ENCODE measurements at places on chromosomes 1 and 21.
A peak's percentile ranks its signal among the peaks of the same experiment; 100 is the strongest.

- H3K4me1 ChIP-seq, result peaks cover 56% of the 10 kb centered on the region
- no peaks in the 10 kb centered on the region for H3K27me3 ChIP-seq
- peak; percentile 28 for DNase-seq
- H3K27ac ChIP-seq, result peak overlapping the region; percentile 59
- H3K4me3 ChIP-seq, result no peak overlapping the region
- H3K36me3 ChIP-seq, result no peaks in the 10 kb centered on the region
Observed at GRCh38 chr1:223244366-223245103, 101.5 kb upstream of the TLR5 start.

DNA sequence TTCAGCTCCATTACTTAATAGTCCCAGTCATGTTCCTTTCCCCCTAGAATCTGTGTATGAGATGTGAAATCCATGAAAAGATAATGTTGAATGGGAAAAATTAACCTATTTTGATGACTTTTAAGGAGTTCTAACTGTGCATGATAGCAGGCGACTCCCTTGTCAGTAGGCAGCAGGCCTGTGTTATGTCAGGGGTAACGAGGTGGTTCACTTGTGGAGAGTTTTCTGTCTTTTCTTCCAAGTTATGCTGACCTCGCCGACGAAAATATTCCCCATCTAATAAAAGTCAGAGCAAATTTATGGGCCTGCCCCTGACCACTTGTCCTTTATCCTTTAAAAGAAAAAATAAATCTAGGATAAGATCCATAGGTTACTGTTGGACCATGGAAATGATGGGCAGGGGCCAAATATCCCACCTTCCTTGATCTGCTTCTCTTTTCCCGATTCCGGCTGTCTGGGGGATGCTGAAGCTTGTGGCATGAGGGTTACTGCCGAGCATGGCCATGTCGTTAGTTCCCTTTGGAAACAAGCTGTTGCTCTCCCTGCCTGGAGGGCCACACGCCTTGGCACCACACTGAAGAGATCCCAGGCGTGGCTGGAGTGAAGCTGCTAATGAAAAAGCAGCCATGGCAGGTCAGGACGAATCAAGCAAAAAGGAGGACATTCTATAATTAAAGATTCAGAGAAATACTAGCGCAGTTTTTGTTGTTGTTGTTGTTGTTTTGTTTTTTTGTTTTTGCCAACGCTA lies 93.8 kb downstream of the ROR1 start:
- H3K27me3 ChIP-seq, result no peaks in the 10 kb centered on the region
- H3K4me1 ChIP-seq, result no peaks in the 10 kb centered on the region
- DNase-seq, result no peak
- no peak overlapping the region for H3K4me3 ChIP-seq
- H3K36me3 ChIP-seq, result no peaks in the 10 kb centered on the region
- H3K27ac ChIP-seq, result no peak overlapping the region

- no peak overlapping the region for H3K4me3 ChIP-seq
- no peak for DNase-seq
- no peaks in the 10 kb centered on the region for H3K27me3 ChIP-seq
- H3K27ac ChIP-seq, result no peak overlapping the region
- peaks cover 29% of the 10 kb centered on the region for H3K4me1 ChIP-seq
Observed at GRCh38 chr21:33199100-33199464, 30.7 kb upstream of the IFNAR2 start.

GRCh38 chr1:20716232-20716631 lies 1.6 kb downstream of the KIF17 start:
- no peak for DNase-seq
- H3K27ac ChIP-seq, result no peak overlapping the region
- H3K4me3 ChIP-seq, result peak overlapping the region; percentile 7

GRCh38 chr1:67270541-67270940 lies 37.1 kb upstream of the IL12RB2 start:
- DNase-seq, result no peak
- no peak overlapping the region for H3K4me3 ChIP-seq
- peaks cover 55% of the 10 kb centered on the region for H3K4me1 ChIP-seq
- H3K27me3 ChIP-seq, result no peaks in the 10 kb centered on the region
- peaks cover 21% of the 10 kb centered on the region for H3K36me3 ChIP-seq

- no peak for DNase-seq
- H3K4me1 ChIP-seq, result no peaks in the 10 kb centered on the region
- H3K36me3 ChIP-seq, result no peaks in the 10 kb centered on the region
- H3K27me3 ChIP-seq, result peaks cover 3% of the 10 kb centered on the region
Observed at GRCh38 chr1:17746920-17747319, 8.2 kb upstream of the ACTL8 start.

GRCh38 chr1:210448297-210448892 lies 119.7 kb downstream of the HHAT start:
- no peak overlapping the region for H3K4me3 ChIP-seq
- peaks cover 3% of the 10 kb centered on the region for H3K27me3 ChIP-seq
- peaks cover 34% of the 10 kb centered on the region for H3K4me1 ChIP-seq
- peak; percentile 19 for DNase-seq
- no peaks in the 10 kb centered on the region for H3K36me3 ChIP-seq

DNA sequence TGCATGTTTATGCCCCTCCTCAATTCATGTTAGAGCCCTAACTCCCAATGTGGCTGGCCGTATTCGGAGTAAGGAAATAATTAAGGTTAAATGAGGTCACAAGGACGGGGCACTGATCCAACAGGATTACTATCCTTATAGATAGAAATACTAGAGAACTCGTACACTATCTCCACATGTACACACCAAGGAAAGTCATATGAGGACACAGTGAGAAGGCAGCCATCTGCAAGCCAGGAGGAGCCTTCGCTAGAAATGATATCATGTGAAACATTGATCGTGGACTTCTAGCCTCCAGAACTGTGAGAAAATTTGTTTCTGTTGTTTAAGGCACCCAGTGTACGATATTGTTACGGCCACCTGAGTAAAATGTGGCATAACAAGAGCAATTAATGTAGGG lies 79.7 kb downstream of the FAF1 start:
- H3K4me3 ChIP-seq, result no peak overlapping the region
- no peak for DNase-seq
- peaks cover 11% of the 10 kb centered on the region for H3K4me1 ChIP-seq
- no peaks in the 10 kb centered on the region for H3K27me3 ChIP-seq
- H3K36me3 ChIP-seq, result peaks cover 3% of the 10 kb centered on the region
- no peak overlapping the region for H3K27ac ChIP-seq

DNA sequence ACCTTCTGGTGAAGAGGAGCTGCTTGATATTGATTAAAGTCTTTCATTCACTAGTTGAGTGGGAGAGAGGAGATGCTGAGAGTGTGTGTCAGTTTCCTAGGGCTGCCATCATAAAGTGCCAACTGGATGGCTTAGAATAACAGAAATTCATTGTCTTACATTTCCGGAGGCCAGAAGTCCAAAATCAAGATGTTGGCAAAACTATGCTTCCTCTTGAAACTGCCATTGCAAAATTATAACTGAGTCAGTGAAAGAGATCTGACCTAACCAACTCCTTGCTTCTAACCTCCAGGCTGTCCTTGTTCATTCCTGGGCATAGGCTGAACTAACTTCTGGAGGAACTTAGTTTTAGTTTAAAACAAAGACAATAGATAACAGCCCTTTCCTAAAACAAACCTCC lies 47.1 kb downstream of the PTGS2 start:
- no peak overlapping the region for H3K4me3 ChIP-seq
- H3K36me3 ChIP-seq, result no peaks in the 10 kb centered on the region
- no peak for DNase-seq
- H3K27ac ChIP-seq, result no peak overlapping the region

GRCh38 chr1:236861560-236862218 lies 66.6 kb downstream of the MTR start:
- peaks cover 33% of the 10 kb centered on the region for H3K4me1 ChIP-seq
- H3K27me3 ChIP-seq, result no peaks in the 10 kb centered on the region
- peaks cover 73% of the 10 kb centered on the region for H3K36me3 ChIP-seq
- no peak overlapping the region for H3K27ac ChIP-seq
- DNase-seq, result no peak
- no peak overlapping the region for H3K4me3 ChIP-seq

GRCh38 chr1:63827411-63828321 lies 53.8 kb downstream of the ROR1 start:
- H3K27me3 ChIP-seq, result peaks cover 5% of the 10 kb centered on the region
- H3K4me1 ChIP-seq, result peaks cover 2% of the 10 kb centered on the region
- H3K36me3 ChIP-seq, result no peaks in the 10 kb centered on the region

DNA sequence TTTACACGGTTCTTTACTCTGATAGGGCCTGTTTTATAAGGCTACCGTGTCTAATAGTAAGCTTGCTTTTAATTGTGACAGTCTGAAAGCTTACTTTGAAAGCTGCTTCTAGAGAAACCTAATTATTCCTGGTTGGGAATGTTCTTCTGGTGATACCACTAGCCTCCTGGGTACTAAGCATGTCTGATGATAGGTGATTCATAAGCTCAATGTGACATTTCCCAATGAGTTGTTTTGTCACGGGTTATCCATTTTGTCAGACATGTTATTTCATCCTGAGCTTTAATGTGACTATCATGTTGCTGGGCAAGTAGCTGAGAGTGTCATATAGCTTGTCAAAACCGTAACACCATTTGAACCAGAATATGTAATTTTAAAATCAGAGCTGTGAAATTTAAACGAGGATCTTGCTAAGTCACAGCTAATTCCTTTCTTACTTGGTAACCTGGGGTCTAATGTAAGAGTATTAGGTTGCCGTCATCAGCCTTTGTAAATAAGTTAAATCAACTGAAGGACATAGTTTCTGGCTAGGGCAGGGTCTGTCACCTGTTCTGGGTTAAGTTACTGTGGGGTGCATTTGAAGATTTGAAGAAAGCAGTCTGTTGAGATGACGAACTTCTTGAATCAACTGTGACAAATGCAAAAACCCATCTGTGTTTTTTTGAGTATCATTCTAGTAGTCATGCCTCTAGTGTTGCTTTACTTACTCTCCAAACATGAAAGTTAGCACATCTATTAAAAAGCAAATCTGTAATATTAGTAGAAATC lies 529.2 kb downstream of the USP25 start:
- DNase-seq, result no peak
- H3K36me3 ChIP-seq, result no peaks in the 10 kb centered on the region
- no peaks in the 10 kb centered on the region for H3K4me1 ChIP-seq
- H3K4me3 ChIP-seq, result no peak overlapping the region

DNA sequence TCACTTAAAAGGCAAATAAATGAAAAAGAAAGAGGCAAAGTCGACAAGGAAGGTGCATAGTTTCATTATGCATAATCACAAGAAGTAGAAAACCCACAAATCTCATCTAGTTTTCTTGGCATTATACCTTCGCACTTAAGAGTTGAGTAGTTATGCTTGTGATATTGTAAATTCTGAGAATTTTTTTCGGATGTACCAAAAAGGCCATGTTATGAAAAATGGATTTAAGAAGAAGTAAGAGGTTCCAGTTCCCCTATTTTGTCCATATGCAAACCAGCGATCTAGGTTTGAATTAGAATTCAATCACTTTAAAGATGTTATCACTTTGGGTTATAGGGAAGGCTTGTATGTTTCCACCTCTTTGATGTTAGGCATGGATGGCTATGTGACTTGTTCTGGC lies 7.9 kb upstream of the ERICH3 start:
- H3K36me3 ChIP-seq, result no peaks in the 10 kb centered on the region
- peaks cover 9% of the 10 kb centered on the region for H3K27me3 ChIP-seq
- H3K4me3 ChIP-seq, result no peak overlapping the region
- DNase-seq, result no peak

DNA sequence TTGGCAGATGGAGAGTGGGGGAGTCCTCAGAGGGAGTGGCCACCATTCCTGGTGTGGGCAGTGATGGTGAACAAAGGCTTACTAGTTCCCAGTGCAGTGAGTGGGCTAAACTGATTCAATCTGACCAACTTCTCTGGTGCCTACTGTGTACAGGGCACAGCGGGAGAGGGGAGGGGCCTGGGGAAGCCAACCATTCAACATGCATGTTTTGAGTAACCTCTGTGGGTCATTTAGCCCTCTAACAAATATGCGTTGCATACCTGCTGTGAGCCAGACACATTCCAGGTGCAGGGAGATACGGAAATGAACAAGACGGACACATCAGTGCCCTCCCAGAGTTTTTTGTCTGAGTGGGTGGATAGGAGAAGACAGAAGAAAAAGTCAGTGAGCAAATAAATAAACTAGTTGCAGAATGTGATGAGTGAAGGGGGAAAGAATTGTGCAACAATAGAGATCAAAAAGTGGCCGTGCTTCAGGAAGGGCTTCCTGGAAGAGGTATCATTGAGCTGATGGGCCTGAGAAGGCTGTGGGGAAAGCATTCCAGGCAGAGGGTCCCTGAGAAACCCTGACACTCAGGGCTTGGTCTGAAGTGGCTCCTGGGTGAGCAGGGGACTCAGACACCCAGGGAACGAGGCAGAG lies 78.8 kb downstream of the EPHB2 start:
- no peak overlapping the region for H3K27ac ChIP-seq
- peaks cover 4% of the 10 kb centered on the region for H3K27me3 ChIP-seq
- no peak for DNase-seq
- no peaks in the 10 kb centered on the region for H3K36me3 ChIP-seq
- H3K4me3 ChIP-seq, result no peak overlapping the region

DNA sequence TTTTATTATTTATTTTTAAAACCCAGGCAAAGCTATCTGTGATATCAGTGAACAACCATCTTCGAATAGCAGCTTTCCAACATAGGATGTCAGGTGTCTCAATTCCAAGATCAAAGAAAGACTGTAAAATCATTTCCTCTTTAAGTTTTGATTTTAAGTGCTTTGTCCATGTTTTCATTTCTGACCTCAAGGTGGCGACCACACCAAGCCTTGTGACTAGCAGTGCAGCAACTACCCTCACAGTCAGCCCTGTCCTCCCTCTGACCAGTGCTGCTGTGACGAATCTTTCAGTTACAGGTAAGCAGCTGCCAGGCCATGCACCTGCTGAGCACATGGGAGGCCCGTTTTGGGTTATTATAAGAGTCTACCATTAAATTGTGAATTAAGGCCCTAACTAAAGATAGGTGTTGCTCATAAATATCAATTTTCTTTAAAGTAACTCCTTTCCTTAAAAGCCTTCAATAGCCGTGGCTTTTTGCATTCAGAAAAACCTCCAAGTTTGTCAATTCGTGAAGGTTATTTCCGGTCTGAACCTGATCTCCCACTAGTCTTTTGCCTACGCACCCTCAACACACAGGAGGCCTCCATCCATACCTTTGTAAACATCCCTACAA lies 117.0 kb downstream of the CD247 start:
- peaks cover 28% of the 10 kb centered on the region for H3K36me3 ChIP-seq
- peak; percentile 47 for DNase-seq
- H3K27ac ChIP-seq, result no peak overlapping the region
- H3K4me3 ChIP-seq, result no peak overlapping the region

DNA sequence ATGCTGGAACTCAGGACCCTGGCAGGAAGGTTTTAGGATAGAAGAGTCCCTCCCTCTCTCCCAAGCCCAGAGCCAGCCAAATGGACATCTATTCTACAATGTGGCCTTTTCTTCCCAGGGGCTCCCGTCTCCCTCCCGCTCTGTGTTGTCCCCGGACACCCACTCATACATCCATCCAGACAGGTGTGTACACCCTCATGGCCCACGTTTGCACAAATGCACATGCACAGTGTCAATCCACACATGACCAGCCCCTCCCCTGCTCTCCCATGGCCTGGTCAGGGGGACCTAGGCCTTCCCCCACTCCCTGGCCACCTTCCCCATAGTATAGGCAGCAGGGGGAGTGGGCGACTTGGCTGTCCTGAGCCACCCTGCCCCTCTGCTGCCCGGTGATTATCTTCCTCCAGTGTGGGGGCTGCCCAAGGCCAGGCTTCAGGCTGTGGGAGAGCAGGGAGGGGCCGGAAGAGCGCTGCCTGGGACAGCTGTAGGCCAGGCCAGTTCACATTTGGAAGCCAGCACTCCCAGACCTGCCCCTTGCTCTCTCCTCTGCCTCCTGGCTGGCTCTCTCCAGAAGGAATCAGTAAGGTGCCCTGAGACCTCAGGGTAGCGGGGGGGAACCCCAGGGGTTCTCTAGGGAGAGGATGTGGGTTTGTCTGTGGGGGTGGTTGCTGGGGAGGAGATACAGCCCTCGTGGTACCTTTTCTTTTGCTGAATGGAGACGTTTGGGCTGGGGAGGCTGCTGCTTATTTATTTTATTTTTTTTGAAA lies 4.1 kb upstream of the PTPN7 start:
- peaks cover 4% of the 10 kb centered on the region for H3K36me3 ChIP-seq
- DNase-seq, result peak; percentile 75
- H3K27ac ChIP-seq, result peak overlapping the region; percentile 99

Data from activated naive CD8-positive, alpha-beta T cell treated with anti-CD3 and anti-CD28 coated beads, Interleukin-2, amount 50 U/mL, for 24 hours (primary cell).